ENCODE measurements at places on chromosomes 11 and 22.

DNA sequence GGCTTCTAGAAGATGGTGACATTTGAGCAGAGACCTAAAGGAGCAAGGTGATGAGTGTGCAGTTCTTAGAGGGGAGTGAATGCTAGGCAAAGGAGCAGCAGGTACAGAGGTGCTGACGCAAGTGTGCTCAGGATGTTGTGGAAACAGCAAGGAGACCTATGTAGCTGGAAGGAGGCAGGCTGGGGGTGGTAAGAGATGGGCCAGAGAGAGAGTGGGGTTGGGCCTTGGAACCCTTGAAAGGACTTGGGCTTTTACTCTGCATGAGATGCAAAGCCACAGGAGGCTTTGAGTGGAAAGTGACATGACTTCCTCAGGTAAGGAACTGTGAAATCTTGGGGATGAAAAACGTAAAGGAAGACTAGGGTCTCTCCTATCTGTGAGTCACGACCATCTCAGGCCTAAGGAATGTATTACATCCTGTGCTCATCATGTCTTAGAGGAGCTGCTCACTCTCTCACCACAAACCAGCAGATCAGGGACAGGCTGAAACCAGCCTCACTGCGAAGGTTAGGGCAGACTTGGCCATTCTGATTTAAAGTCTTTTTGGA, 65.4 kb downstream of the MICAL2 start:
- DNase-seq = peak; percentile 10

DNA sequence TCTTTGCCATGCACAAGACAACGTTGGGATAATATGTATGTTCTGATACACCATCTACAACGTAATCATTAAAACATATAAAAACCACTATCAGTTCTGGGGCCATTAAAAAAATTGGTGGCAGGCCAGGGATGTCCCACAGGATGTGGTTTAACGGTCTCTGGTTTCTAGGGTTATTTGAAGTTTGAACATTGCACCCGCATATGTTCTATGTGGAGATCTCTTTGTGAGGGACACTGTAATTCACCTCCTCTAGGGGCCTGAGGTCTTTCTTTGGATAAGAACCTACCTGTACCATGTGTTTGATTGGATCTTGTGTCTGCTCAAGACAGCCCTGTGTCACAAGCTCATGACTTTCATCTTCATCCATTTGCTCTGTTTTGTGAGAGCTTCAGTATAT, 73.2 kb downstream of the GGTLC2 start:
- DNase-seq = no peak

DNA sequence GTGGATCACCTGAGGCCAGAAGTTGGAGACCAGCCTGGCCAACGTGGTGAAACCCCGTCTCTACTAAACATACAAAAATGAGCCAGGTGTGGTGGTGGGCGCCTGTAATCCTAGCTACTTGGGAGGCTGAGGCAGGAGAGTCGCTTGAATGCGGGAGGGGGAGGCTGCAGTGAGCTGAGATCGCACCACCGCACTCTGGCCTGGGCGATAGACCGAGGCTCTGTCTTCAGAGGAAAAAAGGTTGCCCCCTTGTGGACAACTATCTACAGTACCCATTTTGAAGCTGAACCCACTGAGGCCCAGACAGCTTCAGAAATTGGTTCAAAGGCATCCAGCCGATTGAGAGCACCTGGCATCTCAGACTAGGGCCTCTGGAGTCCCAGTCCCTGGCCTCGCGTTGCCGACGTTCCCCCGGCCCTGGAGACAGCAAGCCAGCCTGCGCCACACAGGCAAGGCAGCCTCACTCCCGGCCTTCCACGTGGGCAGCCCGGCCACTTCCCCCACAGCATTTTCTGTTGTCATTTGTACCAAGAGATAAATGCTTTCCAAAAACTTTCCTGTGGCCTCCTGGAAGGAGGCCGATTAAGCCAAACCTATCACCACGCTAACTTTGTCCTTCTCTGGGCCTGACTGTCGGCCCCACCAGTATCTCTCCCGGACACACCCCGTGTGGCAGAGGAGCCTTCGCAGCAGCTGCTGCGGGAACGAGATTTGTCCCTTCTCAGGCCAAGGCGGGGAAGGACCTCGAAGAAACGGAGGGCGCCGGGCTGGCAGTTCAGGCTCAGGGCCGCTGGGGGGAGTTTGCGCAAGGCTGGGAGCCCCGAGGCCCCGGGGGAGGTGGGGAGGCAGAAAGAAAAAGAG, 82.8 kb downstream of the FLI1 start:
- DNase-seq = peak; percentile 3

DNA sequence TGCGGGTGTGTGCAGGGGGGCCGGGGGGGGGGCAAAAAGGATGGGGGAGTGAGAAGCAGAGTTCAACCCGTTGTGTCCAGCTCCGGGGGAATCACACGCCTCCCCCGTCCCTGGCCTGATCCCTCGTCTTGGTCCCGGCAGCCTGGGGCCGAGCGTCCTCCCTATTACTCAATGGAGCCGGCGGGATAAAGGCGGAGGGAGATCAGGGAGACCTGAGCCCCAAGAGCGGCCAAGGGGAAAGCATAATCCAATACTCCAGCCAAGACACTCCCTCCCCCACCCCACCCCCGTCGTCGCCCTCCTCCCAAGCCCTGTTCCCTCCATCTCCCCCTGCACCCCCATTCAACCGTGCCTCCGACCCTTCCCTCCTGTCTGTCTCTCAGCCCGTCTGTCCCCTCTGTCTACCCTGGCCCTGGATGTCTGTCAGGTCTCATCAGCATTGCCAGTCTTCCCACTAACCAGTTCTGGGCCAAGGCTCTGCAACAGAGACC, 2.6 kb downstream of the PHOX2A start:
- DNase-seq = no peak

DNA sequence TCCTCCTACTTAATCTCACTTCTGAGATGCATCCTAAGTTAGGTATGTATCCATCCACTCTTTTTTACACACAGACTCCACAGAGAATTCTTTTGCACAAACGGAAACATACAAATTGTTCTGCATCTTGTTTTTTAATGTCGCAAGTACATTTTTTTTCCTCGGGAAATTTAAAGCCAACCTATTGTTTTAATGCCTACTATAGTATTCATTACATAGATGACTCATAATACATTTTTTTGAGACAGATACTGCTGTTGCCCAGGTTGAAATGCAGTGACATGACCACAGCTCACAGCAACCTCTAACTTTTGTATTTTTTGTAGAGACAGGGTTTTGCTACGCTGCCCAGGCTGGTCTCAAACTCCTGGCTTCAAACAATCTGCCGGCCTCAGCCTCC, 90.8 kb upstream of the TMEM45B start:
- no peak for DNase-seq

DNA sequence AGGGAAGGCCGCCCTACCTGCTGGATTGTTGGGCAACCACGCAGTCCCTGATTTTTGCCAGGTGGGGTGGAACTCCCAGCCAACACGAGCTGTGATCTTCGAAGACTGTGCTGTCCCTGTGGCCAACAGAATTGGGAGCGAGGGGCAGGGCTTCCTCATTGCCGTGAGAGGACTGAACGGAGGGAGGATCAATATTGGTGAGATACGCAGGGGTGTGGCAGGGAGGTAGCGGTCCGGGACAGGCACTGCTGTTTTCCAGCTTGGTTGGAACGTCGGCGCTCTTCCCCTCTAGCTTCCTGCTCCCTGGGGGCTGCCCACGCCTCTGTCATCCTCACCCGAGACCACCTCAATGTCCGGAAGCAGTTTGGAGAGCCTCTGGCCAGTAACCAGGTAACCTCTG, 7.6 kb downstream of the ACAD8 start:
- DNase-seq = no peak

DNA sequence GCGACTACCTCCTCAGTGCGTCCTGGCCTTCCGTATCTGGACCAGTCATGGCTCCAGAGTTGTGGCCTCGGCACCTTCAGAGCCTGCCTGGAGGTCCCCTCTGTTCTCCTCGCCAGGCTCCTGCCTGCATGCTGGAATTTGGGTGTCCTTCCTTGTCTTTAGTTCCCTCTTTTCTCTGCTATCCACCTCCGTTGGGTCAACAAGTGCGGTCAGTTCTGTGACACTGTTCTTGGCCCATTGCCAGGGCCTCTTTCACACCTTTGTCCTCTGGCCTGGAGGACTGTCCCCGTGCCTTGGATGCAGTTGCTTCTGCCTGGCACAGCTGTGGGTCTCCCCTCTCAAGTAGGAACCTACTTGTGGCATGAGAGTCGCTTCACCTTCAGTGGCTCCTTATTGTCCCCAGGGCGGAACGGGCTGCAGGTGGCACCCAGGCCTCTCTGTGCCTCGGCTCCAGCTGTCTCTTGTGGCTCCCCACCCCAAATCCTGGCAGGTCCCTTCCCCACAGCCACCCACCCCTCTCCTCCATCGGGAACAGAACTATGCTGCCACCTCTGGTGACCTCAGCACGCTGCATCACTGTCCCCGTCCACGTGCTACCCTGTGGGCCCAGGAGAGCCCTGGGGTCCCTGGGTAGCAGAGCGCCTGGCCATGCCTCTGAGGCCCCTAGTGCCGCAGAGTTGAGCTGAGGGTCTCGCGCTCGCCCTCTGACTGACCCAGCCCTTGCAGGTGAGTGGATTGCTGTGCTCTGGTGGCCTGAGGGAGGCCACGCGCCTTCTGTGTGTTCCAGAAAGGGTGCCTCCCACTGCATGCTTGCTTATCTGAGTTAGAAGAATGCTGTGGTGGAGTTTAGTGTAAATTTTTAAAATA, 4.7 kb downstream of the DGCR8 start:
- peak; percentile 41 for DNase-seq

- DNase-seq = no peak
Observed at GRCh38 chr11:18704045-18704645, 5.6 kb downstream of the TMEM86A start.

DNA sequence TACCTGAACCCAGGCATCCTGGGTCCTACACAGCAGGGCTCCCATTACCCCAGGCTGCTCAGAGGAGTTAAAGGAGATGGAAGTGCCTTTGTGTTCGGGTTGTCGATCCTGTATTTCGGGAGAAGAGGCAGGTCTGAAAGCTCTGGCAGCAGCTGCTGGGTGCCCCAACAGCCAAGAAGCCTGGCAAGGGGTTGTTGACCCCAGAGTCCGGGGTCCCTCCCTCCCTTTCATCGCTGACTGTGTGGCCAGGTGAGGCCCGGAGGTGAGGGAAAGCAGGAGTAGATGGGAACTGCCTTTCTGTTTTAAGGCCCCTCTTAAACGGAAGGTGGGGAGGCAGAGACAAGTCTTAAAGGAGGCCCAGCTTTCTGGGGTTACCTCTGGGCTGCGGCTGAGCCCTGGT, 106.0 kb upstream of the SYT13 start:
- no peak for DNase-seq

GRCh38 chr11:116333001-116333535, 439.7 kb downstream of the BUD13 start:
- no peak for DNase-seq

DNA sequence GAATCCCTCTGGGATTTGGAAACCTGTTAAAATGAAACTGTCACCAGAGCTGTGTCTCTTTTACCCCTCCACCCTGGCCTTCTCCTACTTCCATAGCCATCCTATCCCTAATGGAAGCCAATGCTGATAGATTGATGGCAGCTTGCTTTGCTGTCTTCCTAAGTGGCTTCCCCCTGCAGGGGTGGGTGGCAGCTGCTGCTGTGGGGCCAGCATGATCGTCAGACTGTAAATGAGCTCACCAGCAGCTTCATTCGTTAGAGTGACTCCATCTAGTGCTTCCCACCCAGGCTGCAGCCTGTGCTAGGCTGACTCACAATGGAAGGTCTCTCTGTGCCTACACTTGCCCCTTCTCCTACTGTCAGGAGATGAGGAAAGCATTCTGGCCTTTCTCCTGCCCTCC, 311.0 kb downstream of the BUD13 start:
- no peak for DNase-seq
